HuH-7.5 (cell line): ENCODE measurements at places on chromosomes 3 and 15.

DNA sequence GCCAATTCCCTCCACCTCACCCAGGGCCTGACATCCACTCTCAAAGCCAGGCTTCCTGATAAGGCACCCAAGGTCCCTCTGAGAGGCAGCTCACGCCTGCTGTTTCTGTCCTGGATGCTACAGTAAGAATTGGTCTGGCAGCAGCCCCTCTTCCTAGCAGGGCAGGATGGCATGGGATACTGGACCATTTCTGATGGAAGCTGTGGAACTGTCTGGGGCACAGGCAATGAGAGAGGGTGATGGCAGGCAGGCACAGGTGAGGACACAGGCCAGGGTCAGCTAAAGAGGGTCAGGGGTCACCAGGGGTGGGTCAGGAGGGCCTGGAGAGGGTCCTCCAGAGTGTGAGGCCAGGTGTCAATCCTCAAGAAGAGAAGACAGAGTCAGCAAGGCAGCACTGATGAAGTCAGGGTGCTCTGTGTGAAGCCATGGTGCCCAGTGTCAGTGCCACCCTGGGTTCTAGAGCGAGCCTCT is 41.9 kb upstream of the SLC41A3 start:
- no peak for DNase-seq

DNA sequence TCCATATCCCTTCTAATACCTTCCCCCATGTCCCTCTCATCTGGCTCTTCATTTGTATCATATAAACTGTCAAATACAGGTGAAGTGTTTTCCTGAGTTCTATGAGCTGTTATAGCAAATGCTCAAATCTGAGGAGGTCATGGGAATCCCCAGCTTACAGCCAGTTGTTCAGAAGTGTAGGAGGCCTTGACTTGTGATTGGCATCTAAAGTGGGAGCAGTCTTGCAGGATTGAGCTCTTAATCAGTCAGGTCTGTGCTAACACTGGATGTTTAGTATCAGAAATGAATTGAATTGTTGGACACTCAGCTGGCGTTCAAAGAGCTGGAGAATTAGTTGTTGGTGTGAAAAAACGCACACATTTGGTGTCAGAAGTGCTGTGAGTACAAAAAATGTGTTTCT is 65.0 kb downstream of the IFT57 start:
- no peak for DNase-seq

DNA sequence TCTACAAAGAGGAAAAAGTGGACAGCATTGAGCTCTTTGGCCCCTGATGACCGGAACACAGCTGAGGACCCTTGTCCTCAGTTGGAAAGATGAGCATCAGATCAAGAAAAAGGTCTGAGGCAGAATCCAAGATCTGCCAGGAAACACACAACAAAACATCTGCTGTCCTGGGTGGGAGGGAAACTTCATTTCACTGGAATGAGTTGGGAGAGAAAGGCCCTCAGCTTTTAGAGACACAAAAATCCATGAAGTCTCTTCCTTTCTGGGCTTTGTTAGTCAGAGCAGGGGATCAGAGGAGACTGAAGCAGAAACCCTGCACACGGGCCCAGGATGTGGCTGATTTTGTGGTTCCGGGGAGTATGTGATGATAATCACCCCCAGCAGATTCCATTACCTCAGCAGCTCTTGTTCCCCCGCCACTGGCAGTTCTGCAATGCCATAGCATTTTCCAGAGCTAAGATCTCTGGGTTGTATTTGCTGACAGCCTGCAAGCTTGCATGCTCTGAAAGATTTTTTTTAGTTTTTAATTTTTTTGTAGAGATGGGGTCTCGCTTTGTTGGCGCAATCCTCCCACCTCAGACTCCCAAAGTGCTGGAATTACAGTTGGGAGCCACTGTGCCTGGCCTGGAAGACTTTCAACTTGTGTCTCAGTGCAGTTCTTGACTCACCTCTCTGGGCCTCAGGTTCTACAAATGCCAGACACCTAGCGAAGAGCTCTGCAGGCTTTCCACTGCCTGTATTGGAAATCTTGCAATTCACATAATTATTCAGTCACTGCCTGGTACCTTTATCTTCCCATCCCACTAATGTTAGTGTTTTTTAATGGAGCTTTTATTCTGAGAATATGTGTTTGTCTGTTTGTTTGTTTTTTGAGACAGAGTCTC is 5.8 kb upstream of the TATDN2 start:
- no peak for DNase-seq

DNA sequence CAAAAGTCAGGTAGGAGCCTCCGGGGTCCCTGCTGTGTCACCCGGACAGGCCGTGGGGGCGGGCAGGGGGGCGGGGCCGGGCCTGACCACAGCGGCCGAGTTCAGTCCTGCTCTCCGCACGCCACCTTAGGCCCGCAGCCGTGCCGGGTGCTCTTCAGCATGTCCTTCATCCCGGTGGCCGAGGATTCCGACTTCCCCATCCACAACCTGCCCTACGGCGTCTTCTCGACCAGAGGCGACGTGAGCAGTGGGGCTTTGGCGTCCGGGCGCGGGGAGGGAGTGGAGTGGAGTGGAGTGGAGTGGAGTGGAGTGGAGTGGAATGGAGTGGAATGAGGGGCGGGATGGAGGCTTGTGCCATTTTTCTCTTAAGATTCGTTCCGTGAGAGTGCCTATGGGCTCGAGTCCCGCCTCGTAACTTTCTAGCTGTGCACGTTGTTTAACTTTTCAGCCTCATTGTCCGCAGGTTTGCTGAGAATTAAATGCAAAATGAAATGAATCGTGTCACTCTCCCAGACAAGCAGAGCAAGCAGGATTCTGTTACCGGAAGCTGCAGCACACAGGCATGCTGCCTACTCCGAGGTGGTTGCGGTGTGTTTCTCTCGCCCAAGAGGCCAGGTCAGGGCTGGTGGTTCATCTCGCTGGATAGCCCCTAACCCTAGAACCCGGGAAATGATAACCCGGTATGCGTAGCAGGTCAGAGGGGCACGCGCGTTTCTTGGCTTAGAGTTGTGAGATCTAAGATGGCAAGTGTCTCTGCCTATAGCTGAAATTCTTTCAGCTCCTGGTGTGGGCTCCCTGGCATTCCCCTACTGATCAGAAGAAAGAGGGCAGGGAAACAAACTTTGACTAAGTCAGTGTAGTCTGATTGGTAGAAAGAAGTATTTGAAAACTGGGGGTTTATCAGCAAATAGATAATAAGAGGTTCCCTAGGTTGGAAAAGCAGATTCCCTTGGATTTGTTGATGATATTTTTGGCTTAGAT is at the start of gene FAH:
Gene FAH (plus strand): TSS at position 104 of the 981 bp plus-strand sequence. CDS start 56 bp downstream, at position 160.
- DNase-seq, result peak; percentile 55

DNA sequence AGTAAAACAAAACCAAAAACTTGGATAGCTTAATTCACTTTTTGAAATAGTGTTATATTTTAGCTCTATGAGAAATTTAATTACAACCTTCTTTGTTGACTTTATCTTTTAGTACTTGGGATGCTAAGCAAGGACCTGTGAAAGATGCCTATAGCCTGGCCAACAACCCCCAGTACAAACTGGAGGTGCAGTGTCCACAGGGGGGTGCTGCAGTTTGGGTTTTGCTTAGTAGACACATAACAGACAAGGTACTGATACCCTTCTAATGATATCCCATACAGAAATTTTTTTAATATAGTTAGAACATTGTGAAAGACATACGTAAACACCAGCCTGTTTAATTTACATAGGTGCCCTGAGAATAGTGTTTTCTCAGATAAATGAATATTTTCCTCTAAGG is 35.3 kb downstream of the CAPN7 start:
- DNase-seq, result no peak

- no peak for DNase-seq
Measured at GRCh38 chr3:128078322-128078721, 26.1 kb downstream of the SEC61A1 start.

GRCh38 chr15:56339594-56339993 is 25.6 kb upstream of the TEX9 start:
- DNase-seq, result no peak

- DNase-seq, result no peak
Measured at GRCh38 chr15:93298901-93299300, 209.9 kb upstream of the RGMA start.

GRCh38 chr15:49823987-49824774 is 203.3 kb downstream of the DTWD1 start:
- no peak for DNase-seq

- DNase-seq, result no peak
Measured at GRCh38 chr3:45915518-45916231, 27.6 kb upstream of the CXCR6 start.

GRCh38 chr3:4397466-4397865 is 69.6 kb downstream of the SUMF1 start:
- DNase-seq, result no peak

- DNase-seq, result peak; percentile 41
Measured at GRCh38 chr3:98901119-98901391, 440 bp downstream of the DCBLD2 start.

- no peak for DNase-seq
Measured at GRCh38 chr3:171901615-171902312, 58.6 kb downstream of the TMEM212 start.

- DNase-seq, result no peak
Measured at GRCh38 chr3:125622381-125622791, 27.1 kb upstream of the OSBPL11 start.

DNA sequence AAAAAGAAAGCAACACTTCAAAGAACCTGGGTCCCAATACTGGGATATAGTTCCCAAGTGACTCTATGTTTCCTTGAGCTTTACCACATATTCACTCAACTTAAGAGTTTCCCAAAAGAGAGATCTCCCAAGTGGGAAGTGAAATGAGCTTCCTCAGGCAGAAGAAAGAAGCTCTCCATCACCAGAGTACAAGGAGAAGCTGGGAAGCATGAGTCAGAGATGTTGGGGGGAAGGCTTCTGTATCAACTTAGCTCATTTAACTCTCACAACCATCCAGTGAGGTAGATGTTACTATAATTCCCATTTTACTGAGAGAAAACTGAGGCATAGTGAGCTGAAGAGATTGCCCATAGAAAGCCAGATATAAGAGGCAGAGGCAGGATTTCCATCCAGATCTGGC is 47.0 kb upstream of the TRIM42 start:
- DNase-seq, result no peak

- no peak for DNase-seq
Measured at GRCh38 chr15:89802231-89802928, 12.3 kb downstream of the ANPEP start.

GRCh38 chr15:98144388-98144787 is 183.9 kb downstream of the ARRDC4 start:
- no peak for DNase-seq

DNA sequence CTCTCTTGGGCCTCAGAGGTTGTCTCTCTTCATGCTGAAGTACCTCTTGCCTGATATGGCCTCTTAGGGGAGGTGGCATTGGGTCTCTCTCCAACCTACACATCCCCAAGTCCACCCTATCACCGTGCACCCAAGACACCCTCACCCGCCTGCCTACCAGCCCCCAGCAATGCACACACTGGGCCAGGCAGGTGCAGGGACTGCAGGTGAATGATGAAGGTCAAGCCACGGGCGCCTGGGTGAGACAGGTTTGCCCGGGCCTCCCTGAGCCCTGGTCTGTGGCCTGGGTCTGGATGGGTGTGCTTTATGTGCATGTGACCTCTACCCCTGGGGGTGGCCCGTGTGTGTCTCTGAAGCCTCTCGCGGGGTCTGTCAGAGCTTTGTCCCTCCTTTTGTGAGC is 68.3 kb downstream of the WNT7A start:
- no peak for DNase-seq

DNA sequence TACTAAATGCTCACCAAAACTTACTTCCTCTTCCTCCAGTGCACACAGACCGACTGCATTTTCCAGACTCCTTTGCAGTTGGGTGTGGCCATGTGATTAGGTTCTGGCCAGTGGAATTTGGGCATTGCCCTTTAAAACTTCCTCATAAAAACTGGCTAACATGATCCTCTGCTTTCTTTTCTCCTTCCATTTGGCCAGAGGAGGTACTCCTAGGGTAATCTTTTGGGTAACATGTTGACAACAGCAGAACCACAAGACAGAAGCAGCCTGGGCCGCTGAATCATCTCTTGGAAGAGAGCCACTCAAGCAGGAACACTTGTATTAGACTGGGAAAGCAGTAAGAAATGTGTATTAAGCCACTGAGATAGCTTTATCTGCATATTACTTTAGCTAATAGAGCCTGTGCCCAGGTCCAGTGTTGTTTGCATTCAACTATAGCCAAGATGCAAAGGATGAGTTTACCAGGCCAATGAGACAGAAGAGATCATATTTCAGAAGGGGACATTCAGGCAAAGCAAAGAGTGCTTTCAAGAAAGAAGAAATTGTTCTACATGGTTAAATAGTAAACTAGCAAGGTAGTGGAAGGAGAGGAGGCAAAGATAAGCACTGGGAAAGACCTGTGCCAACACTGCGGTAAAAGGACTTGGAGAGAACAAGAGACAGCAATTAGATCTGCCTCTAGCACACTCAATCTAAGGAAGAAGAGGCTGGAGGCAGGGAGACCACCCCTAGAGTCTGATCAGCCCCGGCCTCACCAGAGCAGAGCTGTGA is 79.8 kb downstream of the PLCH1 start:
- DNase-seq, result no peak

DNA sequence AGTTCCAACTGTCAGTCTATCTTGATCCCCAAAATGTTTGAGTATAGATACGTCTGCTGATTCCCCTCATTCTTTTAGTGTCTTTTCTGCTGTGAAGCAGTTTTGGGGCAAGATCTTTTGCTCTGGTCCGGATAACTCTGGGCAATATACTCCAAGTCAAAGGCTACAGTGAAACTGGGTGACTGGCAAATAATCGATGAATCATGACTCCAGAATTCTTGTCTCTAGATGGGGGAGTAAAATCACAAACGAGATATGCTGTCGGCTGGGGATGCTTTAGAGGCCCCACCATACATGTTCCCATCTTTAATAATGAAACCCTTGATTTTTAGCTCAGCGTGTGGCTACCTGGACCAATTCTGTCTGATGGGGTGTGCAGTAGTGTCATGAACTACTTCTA is 76.5 kb downstream of the KLF13 start:
- no peak for DNase-seq

DNA sequence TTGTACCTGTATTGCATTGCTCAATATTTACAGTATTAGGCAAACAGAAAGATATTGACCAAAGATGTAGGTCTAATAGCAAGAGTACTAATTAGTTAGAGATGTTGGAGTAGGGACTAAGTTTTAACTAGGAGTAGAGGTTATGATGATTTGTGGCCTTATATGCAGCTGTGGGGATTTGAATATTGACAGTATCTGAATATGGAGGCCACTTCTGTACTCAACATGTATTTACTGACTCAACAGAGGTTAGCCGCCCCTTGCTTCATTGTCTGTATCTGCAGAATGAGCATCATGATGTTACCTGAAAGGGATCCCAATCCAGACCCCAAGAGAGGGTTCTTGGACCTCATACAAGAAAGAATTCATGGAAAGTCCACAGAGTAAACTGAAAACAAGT is 49.6 kb upstream of the LRTM1 start:
- DNase-seq, result no peak
